Brain (organoid and tissue), 16 donors: ENCODE measurements at places on chromosomes 1 and 21. TPM values are rescaled to one million over a fixed set of nuclear protein-coding genes. Genes with fewer than 3 reads are reported as not detected.

DNA sequence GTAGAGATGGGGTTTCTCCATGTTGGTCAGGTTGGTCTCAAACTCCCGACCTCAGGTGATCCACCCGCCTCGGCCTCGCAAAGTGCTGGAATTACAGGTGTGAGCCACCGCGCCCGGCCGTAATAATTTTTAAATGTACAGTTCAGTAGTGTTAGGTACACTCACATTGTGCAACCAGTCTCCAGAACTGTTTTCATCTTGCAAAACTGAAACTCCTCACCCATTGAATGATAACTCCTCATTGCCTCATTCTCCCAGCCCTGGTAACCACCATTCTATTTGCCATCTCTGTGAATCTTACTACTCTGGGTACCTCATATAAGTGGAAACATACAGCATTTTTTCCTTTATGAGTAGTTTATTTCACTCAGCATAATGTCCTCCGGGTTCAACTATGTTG is 3.4 kb downstream of the NLRP3 start:
- no peak for DNase-seq

The ZMPSTE24 gene
- 19.4 TPM for polyA plus RNA-seq

The OR14I1 gene
- polyA plus RNA-seq, result not detected

The OR2L5 gene
- not detected for polyA plus RNA-seq

DNA sequence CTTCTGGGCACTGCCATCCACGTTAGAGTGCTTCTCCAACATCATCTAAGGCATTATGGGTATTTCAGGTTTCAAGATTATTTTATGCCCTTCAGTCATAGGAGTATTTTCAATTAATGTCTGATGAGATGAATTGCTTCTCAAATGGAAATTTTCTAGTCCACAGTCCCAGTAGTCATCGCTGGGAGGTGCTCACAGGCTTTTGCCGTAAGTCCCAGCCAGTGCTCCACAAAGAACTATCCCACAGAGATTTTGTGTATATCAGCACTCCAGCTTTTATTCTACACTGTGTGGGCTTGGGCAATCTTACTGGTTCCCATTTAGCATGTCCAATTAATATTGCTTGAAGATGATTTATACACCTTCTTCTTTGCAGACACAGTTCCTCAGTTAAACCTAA is 61.0 kb downstream of the SMYD2 start:
- no peak for DNase-seq

DNA sequence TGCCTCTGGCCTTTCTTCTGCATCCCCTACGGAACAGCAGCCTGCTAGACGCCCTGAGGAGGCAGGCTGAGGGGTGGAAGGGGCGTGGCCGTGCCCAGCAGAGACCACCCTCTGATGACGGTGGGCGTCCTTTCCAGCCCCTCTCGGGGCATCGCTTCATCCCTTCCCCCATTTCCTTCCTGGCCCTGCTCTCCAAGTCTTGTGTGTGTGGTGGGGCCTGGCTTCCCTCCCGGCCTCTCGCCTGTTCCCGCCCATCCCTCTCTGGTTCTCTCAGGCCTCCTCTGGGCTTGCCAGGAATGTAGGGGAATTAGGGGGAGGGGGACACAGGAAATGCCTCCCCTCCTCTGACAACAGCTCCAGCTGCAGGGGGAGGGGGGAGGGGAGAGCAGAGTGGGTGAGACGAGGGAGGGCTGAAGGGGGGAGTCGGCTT is 51.1 kb downstream of the SKI start:
- DNase-seq, result peak; percentile 93

GRCh38 chr1:173616859-173617258 is 14.0 kb upstream of the SLC9C2 start:
- no peak for DNase-seq

The ANGPTL1 gene
- polyA plus RNA-seq, result 0.14 TPM
